ENCODE measurements at places on chromosomes 11 and 22.

- DNase-seq: no peak
Observed at GRCh38 chr11:57144531-57145320, 37.0 kb upstream of the LRRC55 start.

DNA sequence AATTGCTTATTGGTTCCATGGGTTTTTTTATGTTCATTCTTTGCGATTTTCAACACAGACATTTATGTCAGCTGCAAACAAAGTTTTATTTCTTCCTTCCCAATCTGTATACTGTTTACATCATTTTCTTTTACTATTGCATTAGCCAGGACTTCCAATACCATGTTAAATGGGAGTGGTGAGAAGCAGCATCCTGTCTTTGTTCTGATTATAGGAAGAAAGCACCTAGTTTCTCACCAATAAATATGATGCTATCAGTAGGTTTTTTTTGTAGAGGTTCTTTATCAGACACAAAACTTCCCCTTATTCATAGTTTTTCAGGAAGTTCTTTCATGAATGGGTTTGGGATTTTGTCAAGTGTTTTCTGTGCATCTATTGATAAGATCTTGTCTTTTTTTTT lies 28.0 kb upstream of the OR8B8 start:
- DNase-seq: no peak

GRCh38 chr11:121291896-121292494 lies 576 bp upstream of the SC5D start:
- peak; percentile 23 for DNase-seq

DNA sequence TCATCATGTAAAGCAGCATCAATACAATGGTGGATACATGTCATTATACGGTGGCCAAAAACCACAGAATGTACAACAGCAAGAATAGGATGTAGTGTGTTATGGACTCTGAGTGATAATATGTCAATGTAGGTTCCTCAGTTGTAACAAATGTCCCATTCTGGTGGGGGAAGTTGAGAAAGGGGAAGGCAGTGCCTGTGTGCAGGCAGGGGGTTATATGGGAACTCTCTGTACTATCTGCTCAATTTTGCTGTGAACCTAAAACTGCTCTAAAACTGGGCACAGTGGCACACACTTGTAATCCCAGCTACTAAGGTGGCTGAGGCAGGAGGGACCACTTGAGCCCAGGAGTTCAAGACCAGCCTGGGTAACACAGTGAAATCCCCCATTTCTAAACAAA lies 5.9 kb downstream of the CHKA start:
- no peak for DNase-seq

Measured in left cardiac atrium (tissue), 4 donors.